Sciatic nerve (tissue), 2 donors: ENCODE measurements at places on chromosomes 13 and 19. TPM values are rescaled to one million over a fixed set of nuclear protein-coding genes. Genes with fewer than 3 reads are reported as not detected.

Gene GPR180
- 5.8 TPM for total RNA-seq

GRCh38 chr19:54026656-54027055, 35.2 kb downstream of the CACNG6 start:
- DNase-seq = no peak

DNA sequence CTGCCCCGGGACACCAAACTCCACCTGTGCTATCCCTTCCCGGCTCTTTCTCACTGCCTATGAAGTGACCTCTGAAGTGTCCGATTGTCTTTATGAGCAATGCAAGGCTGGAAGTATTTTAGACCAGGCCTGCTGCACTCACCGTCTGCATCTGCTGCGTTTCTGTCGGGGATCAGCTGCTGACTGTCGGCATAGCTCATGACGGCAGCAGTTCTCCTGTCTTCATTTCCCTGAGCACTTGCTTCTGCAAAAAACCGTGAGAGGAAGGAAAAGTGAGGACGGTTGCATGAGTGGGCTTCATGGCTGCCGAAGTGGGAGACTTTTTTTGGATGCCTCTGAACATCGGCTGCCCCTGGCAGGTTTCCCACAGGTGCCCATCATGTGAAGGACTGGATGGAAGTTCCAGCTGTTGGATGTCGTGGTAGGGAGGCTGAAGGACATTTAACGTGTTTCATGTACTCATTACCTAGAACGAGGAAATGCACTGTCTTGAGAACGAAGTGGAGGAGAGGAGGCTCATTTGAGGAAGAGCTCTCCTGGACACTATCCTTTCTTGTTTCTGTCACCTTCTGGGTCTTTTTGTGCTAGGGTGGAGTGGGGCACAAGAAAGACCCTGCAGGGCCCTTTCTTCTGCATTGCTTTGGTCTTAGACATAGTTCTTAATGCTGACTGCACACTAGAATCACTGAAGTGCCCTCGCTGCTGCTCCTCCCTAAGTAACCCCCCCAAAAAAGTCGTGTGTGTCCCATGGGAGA, 94.7 kb downstream of the RNASEH2B start:
- DNase-seq = no peak

Gene OR10H1
- total RNA-seq = not detected

- no peak for DNase-seq
These were observed 12.0 kb downstream of the LPAR6 start for GRCh38 chr13:48400850-48401291.

Gene MAB21L1
- total RNA-seq = 1.5 TPM

Gene NDUFA7
- total RNA-seq = 24.7 TPM

DNA sequence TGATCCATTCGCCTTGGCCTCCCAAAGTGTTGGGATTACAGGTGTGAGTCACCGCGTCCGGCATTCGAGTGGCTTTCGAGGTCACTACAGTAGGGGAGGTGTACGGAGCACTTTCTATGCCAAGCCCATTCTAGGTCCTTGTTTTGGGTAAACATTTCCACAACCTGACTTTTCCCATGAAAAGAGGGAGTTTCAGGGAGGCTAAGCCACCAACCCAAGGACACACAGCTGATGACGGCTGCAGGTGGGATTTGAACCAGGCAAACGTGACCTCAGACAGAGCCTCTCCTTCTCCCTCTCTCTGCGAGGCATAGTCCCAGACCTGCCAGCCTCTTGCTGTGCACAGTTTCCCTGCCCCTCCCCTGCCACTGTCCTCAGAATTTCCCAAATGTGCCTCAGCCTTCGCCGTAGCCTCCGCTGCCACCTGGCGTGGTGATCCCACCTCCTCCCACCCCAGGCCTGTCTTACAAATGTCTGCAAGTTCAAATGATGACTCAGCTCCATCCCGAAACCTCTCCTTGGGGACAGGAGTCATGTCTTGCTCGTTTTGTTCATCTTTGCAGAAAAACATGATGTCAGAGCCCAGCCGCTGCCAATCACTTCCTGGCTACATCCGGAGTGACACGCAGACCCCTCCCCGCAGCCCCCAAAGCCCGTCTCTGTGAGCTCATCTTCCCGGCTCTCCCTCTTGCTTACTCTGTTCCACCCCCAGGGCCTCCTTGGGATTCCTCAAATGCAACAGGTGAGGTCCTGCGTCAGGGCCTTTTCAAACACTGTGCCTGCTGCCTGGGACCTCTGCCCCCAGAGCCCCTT, 6.6 kb upstream of the GADD45B start:
- DNase-seq = no peak

DNA sequence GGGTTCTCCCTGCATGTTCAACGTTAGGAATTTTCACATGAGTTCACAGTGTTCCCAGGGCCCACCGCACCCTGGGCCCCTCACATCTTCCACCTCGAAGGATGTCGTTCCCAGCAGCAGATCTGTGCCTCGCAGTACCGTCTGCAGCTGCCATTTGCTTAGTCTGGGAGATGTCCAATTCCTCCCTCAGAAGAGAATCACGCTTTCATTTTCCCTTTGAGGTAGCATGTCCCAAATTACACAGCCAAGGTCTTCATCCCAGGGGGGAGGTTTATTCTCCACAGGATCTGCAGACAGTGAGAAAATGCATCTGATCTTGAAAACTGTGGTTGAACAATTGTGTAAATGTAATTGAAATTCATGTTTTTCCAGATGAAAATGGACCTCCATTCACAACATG, 150.2 kb downstream of the DCT start:
- DNase-seq = no peak

DNA sequence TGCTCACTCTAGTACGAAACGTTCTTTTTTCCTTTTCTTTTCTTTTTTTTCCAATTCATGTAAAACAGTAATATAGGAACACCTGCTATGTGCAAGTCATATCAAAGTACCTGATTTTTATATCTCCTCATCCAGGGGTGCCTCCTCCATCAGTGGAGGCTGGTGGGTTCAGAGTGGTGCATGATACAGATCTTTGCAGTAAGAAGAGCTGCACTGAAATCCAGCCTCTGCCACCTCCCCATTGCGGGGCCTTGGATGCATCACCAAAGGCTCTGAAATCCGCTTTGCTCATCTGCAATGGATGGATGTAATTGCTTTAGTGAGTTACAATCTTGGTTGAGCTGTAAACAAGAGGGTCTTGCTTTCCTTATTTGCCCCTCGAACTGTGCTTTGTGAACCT, 38.3 kb downstream of the GPR12 start:
- DNase-seq = no peak

Gene NLRP5
- total RNA-seq = not detected

DNA sequence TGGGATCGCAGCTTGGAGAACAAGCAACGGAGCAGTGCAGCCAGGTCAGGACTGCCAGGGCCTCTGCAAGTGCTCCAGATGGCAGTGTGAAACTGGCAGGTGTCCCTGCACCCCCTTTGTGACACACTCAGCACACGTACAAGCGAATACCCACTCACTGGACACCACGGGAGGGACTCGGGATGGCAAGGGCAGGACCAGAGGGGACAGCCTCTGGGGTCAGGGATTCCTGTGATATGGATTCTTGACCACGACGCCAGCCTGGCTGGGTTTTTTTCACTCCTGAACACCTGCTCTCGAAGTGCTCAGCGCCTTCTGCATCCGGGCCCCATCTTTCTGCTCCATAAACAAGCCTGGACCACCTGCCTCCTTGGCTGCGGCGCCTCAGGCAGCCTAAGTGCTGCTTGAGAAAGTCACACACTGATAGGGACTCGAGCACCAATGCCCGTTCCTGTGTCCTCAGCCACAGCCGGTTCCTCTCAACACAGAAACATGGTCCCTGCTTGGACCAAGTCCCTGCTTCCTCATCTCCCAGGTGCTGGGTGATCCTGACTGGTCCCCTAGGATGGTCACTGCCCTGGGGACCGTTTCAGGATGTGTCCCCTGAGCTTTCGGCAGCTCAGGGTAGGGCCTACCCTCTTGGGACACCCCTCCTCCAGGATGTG, 22.0 kb downstream of the ELAVL1 start:
- no peak for DNase-seq

GRCh38 chr19:12953799-12954611, 3.0 kb downstream of the GADD45GIP1 start:
- no peak for DNase-seq

- no peak for DNase-seq
These were observed 26.2 kb downstream of the CCNE1 start for GRCh38 chr19:29837996-29838395.

DNA sequence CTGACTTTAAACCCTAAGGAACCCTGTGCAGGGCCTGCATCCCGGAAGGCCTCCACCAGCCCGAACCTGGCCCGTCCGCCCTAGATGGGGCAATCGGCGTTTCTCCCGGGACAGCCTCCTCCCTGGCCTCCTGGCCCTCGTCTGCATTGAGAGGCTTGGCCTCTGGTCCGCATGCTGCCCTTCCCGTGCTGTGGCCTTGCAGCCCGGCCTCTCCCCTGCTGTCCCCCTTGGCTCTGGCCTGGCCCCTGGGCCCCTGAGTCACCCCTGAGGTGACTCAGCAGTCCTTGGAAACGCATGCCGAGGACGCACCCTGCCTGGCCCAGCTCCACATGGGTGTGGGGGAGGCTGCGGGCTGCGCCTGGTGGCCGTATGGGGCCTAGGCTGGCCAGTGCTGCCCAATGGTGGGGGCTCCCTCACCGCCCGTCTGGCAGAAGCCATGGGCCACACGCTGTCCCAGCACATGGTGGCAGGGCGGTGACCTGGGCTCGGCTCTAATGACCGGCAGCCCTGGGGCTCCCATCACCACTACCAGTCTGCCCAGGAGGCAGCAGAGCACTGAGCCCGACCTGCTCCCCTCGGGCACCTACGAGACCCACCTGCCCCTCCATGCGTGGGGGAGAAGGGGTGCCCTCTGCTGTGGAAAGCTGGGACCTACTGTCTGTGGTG, 25.7 kb downstream of the SH3GL1 start:
- no peak for DNase-seq

- DNase-seq = no peak
These were observed 8.0 kb upstream of the GPC6 start for GRCh38 chr13:93218583-93218982.

- DNase-seq = no peak
These were observed 5.3 kb downstream of the RNASEH2B start for GRCh38 chr13:50914848-50915247.

- DNase-seq = no peak
These were observed 75.4 kb upstream of the TRPC4 start for GRCh38 chr13:37944869-37945442.

DNA sequence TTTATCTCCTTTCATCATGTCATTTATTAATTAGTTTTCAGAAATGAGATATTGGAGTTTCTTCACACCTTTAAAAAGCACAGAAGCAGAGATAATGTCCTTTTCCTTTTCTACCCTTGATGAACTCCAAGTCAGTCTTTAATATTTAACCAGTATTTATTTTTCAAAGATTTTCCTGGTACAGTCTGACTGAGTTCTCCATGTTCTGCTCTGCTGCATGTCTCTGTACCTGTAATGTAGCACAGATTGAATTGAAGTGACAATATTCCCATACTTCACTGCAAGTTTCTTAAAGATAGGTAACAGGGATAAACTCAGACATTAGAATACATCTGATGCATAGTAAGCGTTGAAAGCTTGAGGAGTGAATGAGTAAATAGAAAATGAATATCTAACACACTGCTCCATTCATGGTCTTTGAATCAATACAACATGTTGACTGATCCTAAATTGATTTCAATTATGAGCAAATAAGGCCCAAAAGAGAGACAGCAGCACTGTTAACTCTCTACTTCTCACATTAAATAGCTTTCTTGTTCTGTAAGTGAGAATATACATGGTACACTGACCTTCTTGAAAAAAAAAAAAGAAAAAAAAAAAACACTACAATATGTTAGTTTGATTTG, 1323.6 kb upstream of the PRR20A start:
- DNase-seq = no peak

GRCh38 chr19:1389033-1389940, 5.6 kb downstream of the NDUFS7 start:
- DNase-seq = no peak

Gene STRN4
- 70.5 TPM for total RNA-seq

Gene ELSPBP1
- total RNA-seq = not detected

Gene ZNF506
- 37.2 TPM for total RNA-seq

GRCh38 chr19:18017275-18018083, 9.5 kb downstream of the ARRDC2 start:
- DNase-seq = no peak

GRCh38 chr19:55352549-55353145, 1.9 kb downstream of the COX6B2 start:
- no peak for DNase-seq

DNA sequence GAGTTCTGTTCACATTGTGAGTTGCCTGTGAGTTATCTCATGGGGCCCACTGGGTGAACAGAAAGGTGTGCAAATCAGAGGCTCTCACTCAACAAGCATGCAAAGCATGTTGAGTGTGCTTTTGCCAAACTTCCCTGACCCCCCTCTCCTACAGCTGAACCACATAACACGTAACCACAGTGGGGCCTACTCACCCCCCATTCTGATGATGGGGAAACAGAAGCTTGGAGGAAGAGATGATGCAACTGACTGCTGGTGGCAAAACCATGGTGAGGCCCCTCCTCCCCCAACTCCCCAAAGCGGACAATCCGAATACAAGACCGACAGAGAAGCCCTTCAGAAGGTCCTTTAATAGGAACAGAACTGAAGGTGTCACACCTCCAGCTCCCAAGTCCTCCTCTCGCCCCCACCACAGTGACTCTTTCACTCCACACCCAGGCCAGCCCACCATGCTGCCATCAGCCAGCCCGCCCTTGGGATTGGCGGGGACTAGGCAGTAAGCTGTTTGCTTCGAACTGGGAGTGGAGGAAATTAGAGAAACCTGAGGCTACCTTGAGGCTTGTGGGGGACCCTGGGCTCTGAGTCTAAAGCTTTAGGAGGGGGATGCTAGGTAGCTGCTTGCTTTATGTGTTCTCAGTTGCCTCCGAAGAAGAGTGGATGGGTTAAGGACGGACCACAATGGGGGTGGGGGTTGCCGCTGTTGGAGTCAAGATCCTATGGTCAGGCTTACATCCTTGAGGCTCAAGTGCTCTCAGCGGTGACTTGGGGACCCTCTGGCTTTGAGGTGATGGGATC, 3.8 kb downstream of the ZNF784 start:
- no peak for DNase-seq

Gene PCDH9
- 37.7 TPM for total RNA-seq
